ENCODE measurements at places on chromosomes 11 and 22.
A peak's percentile ranks its signal among the peaks of the same experiment; 100 is the strongest.

DNA sequence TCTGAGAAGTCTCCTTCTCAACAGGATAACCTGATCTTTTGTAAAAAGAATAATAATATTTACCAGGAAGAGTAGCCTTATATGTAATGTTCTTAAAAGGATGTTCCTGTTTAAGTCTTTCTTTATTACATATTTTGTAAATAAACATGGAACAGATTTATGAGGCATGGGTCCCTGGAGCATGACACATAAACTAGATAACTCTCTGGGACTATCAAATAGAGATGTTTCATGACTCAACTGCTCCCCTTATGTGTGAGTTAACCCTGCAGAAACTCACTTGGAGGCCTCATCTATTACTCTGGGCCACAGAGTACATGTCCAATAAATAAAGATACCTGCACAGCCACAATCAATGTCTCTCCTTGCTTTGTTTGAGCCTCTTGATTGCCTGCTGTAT is 64.6 kb downstream of the GDPD4 start:
- no peak for DNase-seq

DNA sequence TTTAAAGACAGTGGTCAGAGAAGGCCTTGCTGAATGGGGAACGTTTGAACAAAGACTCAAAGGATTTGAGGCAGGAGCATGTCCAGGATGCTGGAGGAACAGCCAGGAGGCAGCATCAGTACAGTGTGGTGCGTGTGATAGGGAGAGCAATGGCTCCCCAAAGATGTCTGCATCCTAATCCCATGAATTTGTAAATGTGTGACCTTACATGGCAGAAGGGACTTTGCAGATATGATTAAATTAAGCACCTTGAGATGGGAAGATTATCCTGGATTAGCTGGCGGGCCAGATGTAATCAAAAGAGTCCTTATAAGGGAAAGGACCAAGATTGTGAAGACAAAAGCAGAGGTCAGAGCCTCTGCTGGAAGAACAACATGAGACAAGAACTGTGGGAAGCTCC is 24.6 kb upstream of the FAT3 start:
- DNase-seq = no peak

GRCh38 chr11:16867097-16867496 is 128.7 kb downstream of the C11orf58 start:
- DNase-seq = no peak

- DNase-seq = no peak
Measured at GRCh38 chr11:30131535-30131934, 99.3 kb upstream of the FSHB start.

DNA sequence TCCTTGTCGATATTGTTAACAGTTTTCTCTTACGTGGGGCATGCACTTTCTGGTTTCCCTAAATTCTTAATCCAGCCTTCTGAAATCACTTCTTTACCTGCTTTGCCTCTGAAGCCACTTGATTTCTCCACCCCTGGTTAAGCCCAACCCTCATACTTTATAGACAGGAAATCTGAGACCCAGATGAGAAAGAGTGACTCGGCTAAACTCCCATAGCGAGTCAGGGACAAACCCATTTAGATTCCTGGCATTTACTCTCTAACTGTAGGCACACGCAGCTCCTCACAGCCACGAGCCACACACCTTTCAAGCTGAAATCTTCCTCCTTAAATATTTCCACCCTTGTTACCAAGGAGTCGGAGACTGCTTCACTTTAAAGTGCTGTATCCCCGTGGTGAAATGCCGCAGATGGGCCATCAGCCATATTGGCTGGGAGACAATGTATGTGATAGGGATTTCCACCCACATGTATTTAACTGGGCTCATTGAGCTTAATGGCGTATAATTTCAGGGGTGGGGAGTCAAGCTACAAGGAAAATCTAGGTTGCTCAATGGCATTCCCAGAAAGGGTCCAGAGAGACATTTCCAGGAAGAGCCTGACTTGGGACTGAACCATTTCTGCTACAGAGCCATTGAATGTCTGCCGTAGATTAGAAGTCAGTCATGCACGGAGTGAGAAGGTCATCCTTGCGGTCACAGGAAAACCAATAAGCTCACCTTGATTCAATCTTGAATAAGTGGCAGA is 49.9 kb upstream of the GRK3 start:
- peak; percentile 28 for DNase-seq

DNA sequence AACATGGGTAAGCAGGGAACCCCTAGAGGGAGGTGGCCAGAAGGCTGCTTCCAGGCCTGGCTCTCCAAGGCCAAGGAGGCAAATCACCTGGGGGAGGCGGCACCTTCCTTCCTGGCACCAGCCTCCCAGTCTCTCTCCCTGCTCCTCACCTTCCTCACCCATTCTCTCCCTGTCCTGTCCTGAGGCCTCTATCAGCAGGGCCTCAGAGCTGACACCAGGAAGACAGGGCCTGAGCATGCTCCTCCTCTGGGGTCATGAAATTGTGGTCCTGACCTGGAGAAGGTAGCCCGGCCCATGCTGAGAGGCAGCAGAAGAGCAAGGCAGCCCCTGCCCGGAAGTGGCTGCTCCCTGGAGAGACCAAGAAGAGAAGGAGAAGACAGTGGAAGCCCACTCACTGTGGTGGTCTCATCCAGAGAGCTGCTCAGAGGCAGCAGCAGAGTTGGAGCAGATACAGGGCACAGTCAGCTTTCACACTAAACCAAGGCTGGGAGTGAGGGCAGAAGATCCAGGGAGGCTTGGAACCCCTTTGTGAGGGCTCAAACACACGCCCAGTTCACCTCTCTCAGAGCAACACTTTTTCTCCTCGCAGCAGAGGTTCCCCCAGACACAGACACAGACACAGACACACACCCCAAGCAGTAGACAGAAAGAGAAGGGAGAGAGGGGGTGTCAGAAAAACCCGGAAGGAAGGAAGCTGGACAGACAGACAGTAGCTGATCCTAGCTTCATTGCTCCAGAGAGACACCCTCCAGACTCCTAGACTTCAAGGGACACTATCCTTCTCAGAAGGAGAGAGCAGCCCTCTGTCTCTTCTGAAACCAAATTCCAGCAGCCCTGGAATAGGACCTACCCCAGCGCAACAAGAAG is 1.8 kb downstream of the BCL9L start:
- DNase-seq = no peak

GRCh38 chr11:80779905-80780605 is 1339.2 kb upstream of the TENM4 start:
- no peak for DNase-seq

- DNase-seq = no peak
Measured at GRCh38 chr11:364991-365725, 4.1 kb upstream of the B4GALNT4 start.

- peak; percentile 25 for DNase-seq
Measured at GRCh38 chr11:20873054-20873453, 203.7 kb downstream of the NELL1 start.

DNA sequence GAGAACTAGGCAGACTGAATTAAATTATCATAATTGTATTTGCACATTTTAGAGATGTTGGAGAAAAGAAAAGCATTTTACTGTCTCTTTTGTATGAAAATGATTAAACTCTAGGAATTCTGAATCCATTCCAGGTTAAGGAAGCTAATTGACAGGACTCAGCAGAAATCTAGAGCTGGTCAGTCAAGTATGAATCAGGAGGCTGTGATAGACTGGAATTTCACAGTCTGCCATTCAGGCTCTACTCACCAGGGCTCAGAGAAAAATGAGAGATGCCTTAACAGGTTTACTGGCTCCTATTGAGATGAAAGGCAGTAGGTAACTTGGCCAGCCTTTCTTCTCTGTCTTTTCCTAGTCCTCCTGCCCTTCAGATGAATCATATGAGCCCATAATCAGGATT is 693.9 kb upstream of the CHORDC1 start:
- DNase-seq = no peak
